Large intestine (tissue), 12 donors: ENCODE measurements at places on chromosomes 7 and 10. TPM values are rescaled to one million over a fixed set of nuclear protein-coding genes. Genes with fewer than 3 reads are reported as not detected.

- no peak for DNase-seq
Observed at GRCh38 chr10:19762026-19762425, 54.2 kb upstream of the PLXDC2 start.

NPSR1 gene
- polyA plus RNA-seq = 0.16 TPM

DGKI gene
- 1.4 TPM for polyA plus RNA-seq

- DNase-seq = no peak
Observed at GRCh38 chr10:79933961-79934360, 14.9 kb downstream of the SFTPD start.

GRCh38 chr10:48495282-48496045 is 109.4 kb downstream of the ARHGAP22 start:
- DNase-seq = no peak

DNA sequence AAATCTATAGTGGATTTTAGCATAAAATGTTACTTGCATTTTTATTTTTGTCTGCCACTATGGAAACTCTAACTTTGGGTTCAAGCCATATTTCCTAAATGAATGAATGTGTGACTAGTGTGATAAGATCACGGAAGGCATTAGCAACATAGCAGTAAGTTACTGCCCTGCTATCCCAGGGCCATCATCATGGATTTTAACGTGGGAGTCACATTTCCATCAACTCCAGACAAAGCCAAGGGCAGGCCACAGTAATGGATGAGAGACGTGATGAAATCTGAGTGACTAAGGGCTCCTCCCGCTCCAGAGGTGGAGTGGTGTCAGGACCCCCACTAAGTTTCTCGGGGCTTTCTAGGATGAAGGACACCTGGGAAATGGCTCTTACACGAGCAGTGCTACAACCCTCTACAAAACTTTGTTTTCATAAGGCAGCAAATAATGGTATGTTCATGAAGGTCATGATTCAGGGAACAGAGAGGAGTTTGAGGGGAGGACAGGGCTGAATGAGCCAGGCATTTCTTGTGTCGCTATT is 34.3 kb downstream of the C10orf120 start:
- no peak for DNase-seq

TRIM73 gene
- polyA plus RNA-seq = 4.8 TPM

DNA sequence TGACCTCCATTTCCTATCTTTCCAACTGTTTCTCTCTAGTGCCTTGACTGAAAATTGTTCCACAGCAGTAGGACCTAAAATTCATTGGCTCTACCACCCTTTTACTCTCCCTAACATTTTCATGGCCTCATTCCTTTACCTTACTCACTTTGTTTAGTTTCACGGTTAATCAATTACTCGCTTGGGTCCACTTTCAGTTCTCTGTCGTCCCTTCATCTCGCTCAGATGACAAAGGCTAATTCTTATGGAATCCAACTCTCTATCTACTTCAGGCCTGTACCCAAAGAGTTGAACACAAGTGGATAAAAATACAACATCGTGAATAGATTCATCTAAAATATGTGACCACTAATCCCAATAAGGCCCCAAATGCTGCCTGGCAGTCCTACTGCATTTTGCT is 85.9 kb upstream of the ADO start:
- DNase-seq = no peak

RNF133 gene
- polyA plus RNA-seq = 0.10 TPM

GRCh38 chr7:68269405-68269804 is 1272.8 kb downstream of the TYW1 start:
- DNase-seq = no peak

- no peak for DNase-seq
Observed at GRCh38 chr7:154777023-154777422, 225.9 kb downstream of the PAXIP1 start.

TSPAN13 gene
- polyA plus RNA-seq = 189 TPM

DNA sequence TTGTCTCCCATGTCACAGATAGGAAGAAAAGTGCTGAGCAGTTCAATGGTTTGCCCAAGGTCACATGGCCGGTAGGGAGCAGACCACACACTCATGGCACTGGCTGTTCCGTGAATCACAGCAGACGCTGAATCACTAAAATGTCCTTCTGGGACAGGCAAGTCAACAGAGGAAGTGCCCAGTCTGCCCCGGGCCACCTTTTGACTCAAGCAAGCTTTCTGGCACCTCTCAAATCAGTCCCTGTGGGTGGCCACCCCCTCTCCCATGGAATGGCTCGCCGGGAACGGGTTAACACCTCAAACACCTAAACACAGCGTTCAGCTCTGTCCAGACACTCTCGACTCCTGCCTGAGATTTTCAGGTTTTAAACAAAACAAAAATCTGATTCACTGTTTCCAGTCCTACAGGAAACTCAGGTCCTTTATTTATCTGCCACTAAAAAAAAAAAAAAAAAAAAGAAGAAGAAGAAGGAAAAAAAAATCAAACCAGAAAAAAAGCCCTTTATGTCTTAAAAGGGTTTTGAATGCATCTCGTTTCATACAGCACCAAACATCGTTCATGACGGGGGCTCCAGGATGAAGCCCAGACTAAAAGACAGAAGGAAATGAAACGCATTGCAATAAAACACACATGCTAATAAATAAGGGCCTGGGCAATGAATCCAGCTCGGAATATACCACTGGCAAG is 15.5 kb downstream of the CARD11 start:
- no peak for DNase-seq

MUC12 gene
- polyA plus RNA-seq = 3.3 TPM

GRCh38 chr10:89399956-89400355 is 7.5 kb downstream of the IFIT1 start:
- DNase-seq = no peak

- DNase-seq = peak; percentile 17
Observed at GRCh38 chr10:24900888-24901685, 51.3 kb downstream of the PRTFDC1 start.

- DNase-seq = no peak
Observed at GRCh38 chr10:42980553-42981357, 96.1 kb upstream of the RET start.

DNA sequence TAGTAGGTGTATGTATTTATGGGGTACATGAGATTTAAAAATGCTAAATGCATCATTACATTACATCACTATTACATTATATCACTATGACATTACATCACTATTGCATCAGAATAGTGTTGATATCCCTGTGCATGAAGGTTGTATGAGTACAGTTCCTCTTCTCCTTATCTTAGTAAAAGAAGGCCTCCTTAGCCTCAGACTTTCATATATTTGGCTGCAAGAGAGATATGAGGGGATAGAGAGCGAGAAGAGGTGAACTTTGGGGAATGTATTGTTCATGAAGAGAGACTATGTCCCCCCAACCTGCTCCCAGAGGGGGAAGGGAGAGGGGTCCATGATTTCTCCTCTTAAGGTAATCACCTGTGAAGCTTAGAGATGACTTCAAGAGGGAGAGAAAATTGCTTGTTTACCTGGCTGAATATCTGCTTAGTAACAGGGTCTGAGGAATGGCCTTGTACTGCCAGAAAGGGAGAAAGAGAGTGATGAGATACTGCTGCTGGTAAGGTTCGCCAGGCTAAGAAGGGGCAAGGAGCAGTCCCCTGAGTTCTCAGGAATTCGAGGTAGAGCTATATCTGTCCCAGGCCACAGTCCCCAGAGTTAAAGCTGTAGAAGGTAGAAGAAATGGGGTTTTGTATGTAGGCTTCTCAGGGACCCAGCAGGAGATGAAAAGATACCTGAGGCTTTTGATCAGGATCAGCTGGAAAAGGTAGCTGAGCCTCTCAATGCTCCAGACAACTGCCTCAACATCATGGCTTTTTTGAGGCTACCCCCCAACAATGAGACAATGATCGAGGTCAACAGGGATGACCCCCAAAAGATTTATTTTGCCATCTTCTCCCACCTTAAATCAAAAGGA is 168.4 kb upstream of the WNT16 start:
- DNase-seq = no peak

AKR1C8 gene
- polyA plus RNA-seq = 0.13 TPM

DNA sequence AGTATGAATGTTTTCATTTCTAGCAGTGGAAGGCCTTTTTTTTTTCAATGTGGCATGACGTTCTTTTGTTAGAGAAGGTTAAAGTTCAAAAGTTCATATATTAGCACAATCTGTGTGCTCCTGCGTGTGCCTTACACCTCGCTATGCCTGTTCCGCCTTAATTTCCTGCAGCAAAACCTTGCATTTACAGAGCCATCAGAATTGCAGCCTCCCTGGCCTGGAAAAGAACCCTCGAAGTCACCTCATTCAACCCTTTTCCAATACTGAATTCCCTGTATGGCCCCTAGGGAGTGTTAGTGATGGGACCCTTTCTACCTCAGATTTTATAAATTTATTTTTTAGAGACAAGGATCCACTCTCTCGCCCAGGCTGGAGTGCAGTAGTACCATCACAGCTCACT is 103.5 kb upstream of the ZNF438 start:
- no peak for DNase-seq

DNA sequence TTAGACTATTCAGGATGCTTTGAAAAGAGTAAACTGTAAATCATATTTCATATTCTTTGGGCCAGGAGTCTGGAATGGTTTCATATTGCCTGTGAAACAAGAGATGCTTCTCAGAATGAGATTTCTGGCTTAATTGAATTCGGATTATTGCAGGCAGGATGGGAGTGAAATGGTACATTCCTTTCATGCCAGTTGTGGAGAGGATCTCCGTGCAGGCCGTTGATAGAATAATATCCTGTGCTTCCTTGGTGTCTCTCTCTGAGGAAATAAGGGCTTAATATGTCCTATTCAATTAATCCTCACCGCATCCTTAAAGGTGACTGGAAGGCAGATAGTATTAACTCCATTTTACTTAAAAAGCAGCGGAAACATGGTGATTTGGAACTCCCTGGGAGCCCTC is 56.6 kb downstream of the CUX1 start:
- DNase-seq = no peak

- no peak for DNase-seq
Observed at GRCh38 chr10:31590023-31590800, 271.2 kb downstream of the ZEB1 start.

- no peak for DNase-seq
Observed at GRCh38 chr10:31630861-31631567, 297.6 kb downstream of the ARHGAP12 start.

- DNase-seq = no peak
Observed at GRCh38 chr7:131011976-131012375, 278.0 kb upstream of the KLF14 start.

- no peak for DNase-seq
Observed at GRCh38 chr10:124342821-124343170, 75.9 kb downstream of the OAT start.

WASL gene
- polyA plus RNA-seq = 60.7 TPM

- DNase-seq = no peak
Observed at GRCh38 chr7:134997214-134997885, 11.0 kb downstream of the AGBL3 start.

- DNase-seq = no peak
Observed at GRCh38 chr7:148772297-148773089, 73.8 kb downstream of the CUL1 start.

DNA sequence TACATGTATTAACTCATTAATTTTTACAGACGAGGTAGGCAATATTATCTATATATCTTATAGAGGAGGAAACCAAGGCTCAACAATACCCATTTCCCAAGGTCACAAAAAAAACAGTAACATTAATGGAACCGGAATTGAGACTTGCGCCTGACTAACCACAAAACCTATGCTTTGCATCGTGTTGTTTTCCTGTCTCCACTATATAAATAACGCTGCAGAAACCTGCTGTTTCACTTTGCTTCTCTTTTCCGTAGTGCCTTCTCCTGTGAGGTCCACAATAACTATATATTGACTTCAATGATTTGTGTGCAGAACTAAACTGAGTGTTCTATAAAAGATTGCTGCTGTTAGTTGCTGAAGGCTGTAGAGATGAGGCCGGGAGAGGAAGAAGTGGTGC is 97.7 kb upstream of the RPA3 start:
- no peak for DNase-seq

POLL gene
- 31.4 TPM for polyA plus RNA-seq

ADCY1 gene
- 1.4 TPM for polyA plus RNA-seq

DNA sequence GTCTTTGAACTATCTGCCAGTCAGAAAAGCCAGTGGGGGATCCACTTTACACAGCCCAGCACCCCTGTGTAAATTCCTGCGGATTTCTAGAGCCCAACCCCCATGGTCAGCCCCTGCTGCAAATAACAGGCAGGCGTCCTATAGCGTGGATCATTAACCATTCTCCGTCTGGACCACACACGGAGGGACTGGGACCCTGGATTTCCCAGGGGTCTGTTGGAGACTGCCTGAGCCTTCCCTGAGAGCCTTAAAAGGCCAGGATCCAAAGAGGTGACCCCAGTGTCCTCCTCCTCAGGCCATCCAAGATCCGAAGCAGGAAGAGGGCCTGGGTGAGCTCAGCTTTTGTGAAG is 11.2 kb upstream of the GRID1 start:
- no peak for DNase-seq

DBF4 gene
- polyA plus RNA-seq = 26.8 TPM

- DNase-seq = peak; percentile 94
Observed at GRCh38 chr7:30459591-30460245, 18.9 kb downstream of the NOD1 start.

PON1 gene
- 2.3 TPM for polyA plus RNA-seq

DNA sequence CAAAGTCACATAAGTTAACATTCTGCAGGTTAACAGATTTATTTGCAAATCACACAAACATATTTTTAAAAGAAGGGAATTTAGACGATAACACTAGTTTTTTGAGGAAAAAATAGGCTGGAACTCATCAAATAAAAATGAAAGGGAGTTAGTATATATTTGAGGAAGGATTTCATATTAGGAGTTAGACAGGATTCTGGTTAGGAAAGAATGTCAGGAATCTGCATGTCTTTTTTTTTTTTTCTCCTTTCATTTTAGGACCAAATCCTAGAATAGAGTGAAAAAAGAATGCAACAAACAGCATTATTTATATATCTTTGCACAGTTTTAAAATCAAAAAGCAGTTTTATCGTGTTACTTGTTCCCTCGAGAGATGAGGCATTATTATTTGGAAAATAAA is 8.9 kb upstream of the TRDMT1 start:
- DNase-seq = no peak

DNA sequence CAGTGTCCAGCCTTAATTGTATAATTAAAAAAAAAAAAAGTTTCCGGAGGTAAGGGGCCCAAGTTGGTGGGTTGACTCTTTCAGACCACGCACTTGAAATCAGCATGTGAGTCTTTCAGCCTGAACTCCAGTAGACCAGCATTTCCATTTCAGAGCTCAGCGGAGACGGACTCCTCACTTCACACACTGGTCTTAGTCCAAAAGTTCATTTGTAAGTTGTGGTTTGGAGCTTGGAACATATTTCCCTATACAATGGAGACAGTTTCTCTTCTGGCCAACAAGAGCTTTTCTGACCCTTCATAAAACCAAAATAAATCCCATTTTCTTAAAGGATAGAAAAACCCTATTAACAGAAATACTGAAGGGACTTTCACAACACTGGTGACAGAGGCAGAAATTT is 41.0 kb downstream of the ATXN7L1 start:
- no peak for DNase-seq

- no peak for DNase-seq
Observed at GRCh38 chr7:143954544-143954943, at the start of gene OR2F1. OR2F1 (plus strand) TSS chr7:143954844; CDS start chr7:143959971, 5,127 bp downstream.
